Activated T-helper 9 cell treated with anti-CD3 and anti-CD28 coated beads, Interleukin-2, amount 50 U/mL, for 16 hours (primary cell): ENCODE measurements at places on chromosomes 1 and 21.

- no peak for DNase-seq
These were observed 360.2 kb downstream of the HHIPL2 start for GRCh38 chr1:222187566-222188332.

- DNase-seq: no peak
These were observed 52.2 kb downstream of the KIRREL1 start for GRCh38 chr1:158045639-158046038.

DNA sequence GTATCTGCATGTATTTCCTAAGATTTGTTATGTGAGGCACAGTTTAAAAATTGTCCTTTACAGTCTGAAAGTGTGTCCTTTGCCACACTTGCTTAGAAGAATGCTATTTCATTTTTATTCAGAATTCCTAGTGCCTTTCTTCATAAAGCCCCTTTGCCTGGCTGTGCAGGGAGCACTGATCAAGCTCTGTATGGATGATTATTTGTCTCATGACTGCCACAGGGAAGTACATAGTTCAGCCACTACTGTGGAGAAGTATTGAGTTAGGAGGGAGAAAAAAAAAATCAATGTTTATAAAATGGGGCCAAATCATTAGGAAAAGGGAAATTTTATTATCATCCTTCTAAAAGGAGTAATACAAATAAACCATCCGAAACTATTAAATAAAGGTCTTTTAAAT, 51.4 kb downstream of the LHX4 start:
- no peak for DNase-seq

GRCh38 chr1:236882678-236883077, 87.6 kb downstream of the MTR start:
- DNase-seq: no peak

DNA sequence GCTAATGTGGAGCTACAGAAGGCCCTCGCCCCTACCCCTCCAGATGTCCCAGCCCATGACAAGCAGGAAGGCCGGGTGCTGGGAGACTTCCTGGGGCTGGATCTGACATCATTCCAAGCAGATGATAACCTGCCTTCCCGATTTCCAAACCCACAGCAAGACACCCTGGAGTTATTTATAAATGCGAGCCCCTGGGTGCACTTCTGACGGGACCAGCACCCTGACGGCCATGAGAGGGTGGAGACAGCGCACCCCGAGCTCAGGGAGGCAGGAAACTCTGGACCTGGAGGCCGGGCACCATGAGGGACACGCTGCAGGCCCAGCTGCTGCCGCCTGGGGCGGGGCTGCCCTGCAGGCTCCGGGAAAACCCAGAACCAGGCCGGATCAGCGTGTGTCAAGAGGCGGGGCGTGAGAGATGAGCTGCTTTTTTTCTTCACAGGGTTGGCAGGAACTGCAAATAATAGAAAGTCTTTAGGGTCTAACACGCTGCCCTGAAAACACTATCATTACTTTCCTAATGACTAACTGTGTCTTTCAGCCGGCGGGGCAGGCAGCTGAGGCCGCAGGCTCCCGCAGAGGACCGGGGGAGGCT, 2.5 kb upstream of the PCBP3 start:
- DNase-seq: no peak

GRCh38 chr1:12113433-12114339, 50.6 kb downstream of the TNFRSF8 start:
- no peak for DNase-seq

- DNase-seq: no peak
These were observed 139.1 kb upstream of the SERTAD4 start for GRCh38 chr1:210093461-210093860.

DNA sequence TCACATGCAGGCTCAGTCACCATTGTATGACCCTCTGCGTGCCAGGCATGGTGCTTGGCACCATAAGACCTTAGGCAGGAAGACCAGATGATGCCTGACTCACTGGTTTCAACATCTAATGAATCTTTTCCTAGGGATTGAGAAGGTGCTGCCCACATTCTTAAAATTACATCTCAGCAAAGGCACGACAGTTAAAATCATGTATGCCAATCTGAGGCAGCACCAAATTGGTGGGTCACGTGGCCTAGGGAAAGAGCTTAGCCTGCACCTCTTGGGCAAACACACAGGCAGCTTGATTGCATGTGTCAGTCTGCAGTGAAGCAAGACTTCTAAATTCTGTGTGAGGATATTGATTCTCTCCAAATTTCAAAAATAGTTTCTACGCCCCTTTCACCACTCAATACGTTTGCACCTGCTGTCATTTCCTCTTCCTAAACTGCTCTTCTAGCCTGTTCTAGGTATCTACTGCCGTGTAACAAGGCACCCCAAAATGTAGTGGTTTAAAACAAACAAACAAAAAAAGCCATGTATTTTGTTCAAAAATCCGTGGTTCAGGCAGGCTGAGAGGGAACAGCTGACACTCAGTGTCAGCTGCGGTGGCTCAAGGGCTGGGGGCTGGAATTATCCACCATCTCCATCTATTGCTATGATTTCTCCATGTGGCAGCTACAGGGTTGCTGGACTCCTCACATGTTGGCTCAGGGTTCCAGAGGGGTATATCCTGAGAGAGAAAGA, 160.2 kb upstream of the FGGY start:
- no peak for DNase-seq

GRCh38 chr1:80217377-80217986, 1211.0 kb upstream of the ADGRL4 start:
- no peak for DNase-seq

DNA sequence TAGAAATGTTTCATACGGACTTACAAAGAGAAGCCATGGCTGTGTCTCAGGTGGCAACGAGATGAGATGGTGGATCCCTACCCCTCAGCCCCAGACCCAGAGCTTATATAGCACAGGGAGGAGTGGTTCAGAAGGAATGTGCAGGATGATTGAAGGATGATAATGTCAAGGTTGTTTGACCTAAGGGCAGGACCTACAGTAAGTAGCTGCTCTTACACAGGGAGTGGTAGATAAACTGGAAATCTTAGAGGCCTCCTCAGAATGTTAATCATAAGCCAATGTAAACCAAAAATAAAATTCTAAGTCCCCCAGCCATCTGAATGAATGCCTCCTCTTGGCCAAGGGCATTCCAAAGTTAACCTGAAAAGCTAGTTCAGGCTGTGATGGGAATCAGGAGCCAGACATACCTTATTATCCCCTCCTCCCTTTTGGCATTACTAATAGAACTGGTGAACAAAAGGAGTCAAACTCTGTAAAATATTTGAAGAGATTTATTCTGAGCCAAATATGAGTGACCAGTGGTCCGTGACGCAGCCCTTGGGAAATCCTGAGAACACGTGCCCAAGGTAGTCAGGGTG, 45.8 kb upstream of the PDE9A start:
- DNase-seq: no peak

DNA sequence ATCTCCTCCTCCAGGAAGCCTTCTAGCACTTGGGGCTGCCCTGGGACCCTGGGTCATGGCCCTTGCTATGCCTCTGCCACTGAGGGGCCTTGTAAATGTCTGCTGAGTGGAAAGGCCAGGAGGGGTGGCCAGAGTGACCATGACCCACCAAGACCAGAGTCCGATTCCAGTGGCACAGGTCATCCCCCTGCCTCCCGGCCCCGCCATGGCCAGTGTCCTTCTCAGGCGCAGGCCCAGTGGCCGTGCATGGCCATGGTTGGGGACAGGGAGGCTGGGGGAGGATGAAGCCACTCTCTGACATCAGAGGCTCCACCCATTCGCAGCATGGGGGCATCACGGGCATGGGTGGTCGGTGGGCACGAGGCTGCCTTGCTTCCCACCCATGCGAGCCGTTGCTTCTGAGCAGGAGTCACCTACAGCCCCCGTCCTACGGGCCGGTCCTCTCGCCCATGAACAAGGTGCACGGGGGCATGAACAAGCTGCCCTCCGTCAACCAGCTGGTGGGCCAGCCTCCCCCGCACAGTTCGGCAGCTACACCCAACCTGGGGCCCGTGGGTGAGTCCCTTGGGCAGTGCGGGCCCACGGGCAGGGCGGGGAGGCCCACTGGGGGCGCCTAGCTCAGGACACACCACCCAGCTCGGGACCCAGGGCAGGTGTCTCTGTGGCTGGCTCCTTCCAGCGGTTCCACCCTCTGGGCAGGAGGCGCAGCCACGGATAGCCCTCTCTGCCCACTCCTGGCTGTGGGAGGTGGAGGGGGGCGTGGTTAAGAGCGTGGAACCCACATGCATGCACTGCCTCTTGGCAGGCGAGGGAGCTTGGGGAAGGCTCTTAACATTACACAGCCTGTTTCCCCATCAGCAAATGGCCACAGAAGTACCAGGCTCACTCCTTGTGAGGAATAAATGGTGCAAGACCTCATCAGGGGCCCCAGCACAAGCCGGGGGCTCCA, 22.4 kb upstream of the CCDC27 start:
- DNase-seq: no peak

DNA sequence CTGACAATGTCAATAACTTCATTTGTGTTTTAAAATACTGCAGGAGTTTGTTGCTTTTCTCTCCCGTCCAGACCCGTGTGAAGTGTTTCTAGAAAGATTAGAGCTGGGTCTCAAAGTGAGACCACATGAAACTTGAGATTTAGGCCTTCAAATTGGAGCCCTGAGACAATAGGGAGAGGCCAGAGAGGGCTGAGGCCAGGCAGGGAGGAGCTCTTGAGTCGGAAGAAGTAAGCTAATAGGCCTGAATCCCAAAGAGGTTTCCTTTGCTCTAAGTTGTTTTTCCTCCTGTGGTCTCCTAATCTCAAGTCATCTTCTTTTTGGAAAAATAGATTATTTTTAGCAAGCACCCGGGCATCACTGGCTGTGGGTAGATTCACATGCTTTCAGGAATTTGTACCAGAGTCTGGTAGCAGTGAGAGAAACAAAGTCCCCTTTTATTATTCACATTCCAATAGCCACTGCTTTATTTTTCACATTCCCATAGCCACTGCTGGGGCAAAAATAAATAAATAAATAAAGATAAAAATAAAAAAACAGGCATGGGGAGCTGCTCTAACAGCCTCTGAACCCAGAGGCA, 25.6 kb downstream of the CD244 start:
- no peak for DNase-seq

GRCh38 chr1:1094981-1095380, 20.9 kb upstream of the RNF223 start:
- DNase-seq: no peak

DNA sequence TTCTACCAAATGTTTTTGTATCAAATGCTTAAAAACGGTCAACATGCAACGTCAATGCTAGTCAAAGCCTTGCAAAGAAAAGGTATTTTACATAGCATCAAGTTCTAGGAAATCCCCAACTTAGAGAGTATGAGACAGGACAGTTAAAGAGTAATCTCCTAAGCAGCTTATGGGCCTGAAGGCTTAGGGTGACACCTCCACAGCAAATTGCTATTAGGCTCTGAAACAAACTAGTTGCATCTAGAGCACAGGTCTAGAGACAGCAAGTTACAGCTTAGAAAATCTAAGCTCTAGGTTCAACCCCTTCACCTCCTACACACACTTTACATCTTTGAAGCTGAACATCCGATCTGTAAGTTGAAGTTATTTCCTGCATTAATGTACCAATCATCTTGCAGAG, 13.7 kb downstream of the PABPC4 start:
- no peak for DNase-seq

DNA sequence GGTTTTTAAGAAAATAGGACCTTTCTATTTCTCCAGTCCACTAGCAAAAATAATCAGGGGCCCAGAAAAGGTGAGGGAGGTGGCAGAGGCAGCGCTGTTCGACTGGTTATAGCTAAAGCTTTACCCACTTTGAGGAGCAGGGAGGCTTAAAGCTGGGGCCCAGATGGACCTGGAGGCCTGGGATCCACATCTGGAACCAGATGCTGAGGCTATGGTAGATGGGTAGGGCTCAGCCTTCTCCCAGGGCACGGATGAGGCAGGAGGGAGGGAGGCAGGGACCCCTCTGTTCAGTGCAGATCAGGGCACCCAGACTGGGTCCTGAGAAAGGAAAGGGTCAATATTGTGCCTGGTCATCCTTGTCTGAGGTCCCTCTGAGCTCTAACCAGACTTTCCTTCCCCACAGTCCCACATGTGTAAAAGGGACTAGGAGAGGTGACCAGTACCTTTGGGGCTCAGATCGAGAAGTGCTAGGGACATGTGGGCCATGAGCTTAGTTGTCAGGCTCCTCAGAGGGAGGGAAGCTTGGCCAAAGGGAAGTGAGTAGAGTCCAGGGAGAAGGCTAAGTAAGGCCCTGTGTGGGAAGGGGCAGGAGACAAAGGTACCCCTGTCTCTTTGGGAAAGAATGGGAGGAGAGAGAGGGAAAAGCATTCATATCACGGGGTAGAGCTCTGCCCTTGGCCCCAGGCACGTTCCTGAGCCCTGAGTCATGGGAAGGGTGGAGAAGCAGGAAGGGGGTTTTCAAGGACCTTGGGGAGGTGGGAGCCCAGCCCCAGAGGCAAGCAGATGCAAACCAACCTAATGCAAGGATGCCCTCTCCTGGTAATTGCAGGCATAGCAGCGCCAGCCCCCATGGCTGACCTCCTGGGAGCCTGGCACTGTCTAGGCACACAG, 15.4 kb downstream of the LMNA start:
- DNase-seq: peak; percentile 59

- DNase-seq: no peak
These were observed 163.7 kb downstream of the HS2ST1 start for GRCh38 chr1:87077959-87078639.

DNA sequence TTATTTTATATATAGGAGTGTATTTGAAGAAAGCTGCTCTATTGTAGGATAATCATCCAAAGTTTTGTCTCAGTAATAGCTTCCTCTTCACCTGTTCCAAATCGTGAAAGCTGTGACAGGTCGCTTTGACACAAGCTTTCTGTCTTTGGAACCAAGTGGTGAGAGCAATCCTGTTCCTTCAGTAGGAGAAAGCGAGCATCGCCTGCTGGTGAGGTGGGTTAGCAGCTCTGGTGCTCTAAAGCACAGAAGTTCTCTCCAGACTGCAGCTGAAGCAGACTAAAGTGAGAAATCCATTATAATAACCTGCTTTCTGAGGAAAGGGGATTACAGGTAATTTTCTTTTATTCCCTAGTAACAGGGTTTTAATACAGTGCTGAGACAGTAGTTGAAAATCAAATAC, 803.8 kb downstream of the ADGRL2 start:
- DNase-seq: no peak

DNA sequence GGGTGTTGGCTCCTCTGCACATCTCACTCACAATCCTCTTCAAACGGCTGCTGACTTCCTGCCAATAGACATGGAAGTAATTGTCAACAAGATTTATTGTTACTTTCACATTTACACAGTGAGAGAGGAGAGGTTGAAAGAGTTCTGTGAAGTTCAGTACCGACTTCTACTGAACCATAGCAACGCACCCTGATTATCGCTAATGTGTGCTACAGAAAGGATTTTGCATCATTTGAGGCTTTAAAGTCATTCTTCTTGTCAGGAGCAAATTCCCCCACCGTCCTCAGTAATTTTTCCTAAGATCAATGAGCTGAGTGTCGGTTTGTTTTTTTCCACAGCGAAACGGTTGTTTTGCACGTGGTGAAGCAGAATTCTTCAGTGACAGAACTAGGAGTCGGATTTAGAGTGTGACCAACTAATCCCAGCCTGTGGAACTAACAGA, 361.0 kb downstream of the ADGRL2 start:
- DNase-seq: no peak

GRCh38 chr1:36166938-36167905, 11.3 kb downstream of the MAP7D1 start:
- DNase-seq: no peak

GRCh38 chr1:234675572-234675971, 65.6 kb upstream of the IRF2BP2 start:
- no peak for DNase-seq

- no peak for DNase-seq
These were observed 18.9 kb downstream of the NECAP2 start for GRCh38 chr1:16459352-16459925.
